GM23248 (cell line): ENCODE measurements at places on chromosomes 4 and X. TPM values are rescaled to one million over a fixed set of nuclear protein-coding genes. Genes with fewer than 3 reads are reported as not detected.

- no peak for DNase-seq
Observed at GRCh38 chr4:164462471-164462870, 291.5 kb upstream of the SMIM31 start.

DNA sequence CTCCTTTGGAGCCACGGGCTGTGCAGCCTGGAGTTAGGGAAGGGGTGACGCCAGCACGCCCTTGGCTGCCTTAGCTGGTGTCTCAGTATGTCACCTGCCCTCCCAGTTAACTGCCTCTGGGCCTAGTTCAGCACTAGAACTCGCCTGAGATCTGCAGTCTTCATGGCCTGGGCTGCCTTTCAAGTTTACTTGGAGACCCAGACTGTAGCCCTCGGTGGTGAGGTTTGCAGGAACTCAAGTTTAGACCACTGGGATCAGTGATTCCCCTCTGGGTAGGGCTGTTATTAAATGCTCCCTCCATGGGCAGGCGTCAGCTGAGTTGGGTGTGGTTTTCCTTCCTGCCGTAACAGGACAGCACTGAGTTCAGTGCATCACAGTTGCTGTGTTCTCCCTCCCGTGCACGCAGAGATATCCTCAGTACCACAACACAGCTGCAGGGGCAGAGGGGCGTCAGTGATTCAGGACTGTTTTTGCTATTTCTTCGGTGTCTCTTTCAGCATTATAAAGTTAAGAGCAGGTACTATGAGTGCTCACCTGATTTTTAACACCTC lies 30.5 kb downstream of the PLAC8 start:
- DNase-seq, result no peak

GRCh38 chr4:123235431-123235830 lies 161.2 kb upstream of the SPRY1 start:
- peak; percentile 36 for DNase-seq

The PPP4R3C gene
- total RNA-seq, result not detected in 2 replicates
